ENCODE measurements at places on chromosomes 6 and 20.
A peak's percentile ranks its signal among the peaks of the same experiment; 100 is the strongest.

DNA sequence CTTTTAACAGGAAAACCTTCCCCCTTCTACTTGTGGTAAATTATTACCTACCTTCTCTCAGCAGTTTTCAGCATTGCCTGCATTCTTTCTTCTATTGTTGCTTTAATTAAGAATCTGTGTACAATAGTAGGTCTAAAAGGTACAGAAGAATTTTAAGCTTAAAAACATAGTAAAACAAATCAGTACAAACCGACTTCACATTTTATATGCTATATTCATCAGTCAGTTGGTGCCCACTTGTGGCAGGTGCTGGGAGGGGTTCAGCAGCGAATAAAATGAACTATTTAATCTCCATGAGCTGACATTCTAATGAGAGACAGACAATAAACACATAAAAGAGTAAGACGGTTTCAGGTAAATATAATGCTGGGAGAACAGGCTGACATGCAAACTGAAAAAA lies 73.4 kb upstream of the FBXO30 start:
- no peak for DNase-seq
- no peaks in the 10 kb centered on the region for H3K4me1 ChIP-seq
- H3K36me3 ChIP-seq, result no peaks in the 10 kb centered on the region
- H3K27me3 ChIP-seq, result no peaks in the 10 kb centered on the region
- H3K4me3 ChIP-seq, result no peak overlapping the region

DNA sequence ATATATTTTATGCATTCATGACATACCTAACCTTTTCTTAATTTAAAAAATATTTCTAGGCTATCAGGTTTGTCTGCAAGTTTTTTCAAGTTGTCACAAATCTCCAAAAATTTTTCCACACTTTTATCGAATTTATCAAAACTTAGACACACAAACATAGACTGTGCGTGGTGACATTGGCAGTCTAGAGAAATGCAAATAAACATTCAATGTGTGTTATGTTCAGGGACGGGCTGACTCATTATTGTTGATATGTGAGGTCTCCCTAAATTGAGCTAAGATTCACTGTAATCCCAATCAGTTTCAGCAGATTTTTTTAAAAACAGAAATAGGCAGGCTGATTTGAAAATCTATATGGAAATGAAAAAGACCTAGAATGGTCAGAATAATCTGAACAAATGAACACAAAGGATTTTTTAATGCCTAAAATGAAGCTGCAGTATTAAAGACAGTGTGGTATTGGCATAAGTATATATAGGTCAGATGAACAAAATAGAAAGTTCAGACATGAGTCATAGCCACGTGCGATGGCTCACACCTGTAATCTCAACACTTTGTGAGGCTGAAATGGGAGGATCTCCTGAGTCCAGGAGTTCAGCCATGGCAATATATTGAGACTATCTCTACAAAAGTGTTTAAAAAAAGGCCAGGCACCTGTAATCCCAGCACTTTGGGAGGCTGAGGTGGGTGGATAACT lies 19.2 kb downstream of the BLTP3A start:
- no peak overlapping the region for H3K27ac ChIP-seq
- H3K36me3 ChIP-seq, result no peaks in the 10 kb centered on the region
- H3K27me3 ChIP-seq, result no peaks in the 10 kb centered on the region
- no peak overlapping the region for H3K4me3 ChIP-seq
- no peak for DNase-seq

GRCh38 chr6:48894469-48894868 lies 568.6 kb downstream of the MMUT start:
- no peaks in the 10 kb centered on the region for H3K36me3 ChIP-seq
- H3K27ac ChIP-seq, result no peak overlapping the region
- no peaks in the 10 kb centered on the region for H3K4me1 ChIP-seq
- no peaks in the 10 kb centered on the region for H3K27me3 ChIP-seq
- no peak overlapping the region for H3K4me3 ChIP-seq

- H3K4me1 ChIP-seq, result no peaks in the 10 kb centered on the region
- H3K36me3 ChIP-seq, result no peaks in the 10 kb centered on the region
- H3K27ac ChIP-seq, result no peak overlapping the region
- no peak for DNase-seq
Observed at GRCh38 chr20:6766433-6766832, 1.1 kb upstream of the BMP2 start.

GRCh38 chr6:34182751-34183531 lies 37.1 kb upstream of the GRM4 start:
- H3K27ac ChIP-seq, result no peak overlapping the region
- no peak for DNase-seq
- H3K27me3 ChIP-seq, result no peaks in the 10 kb centered on the region
- H3K4me1 ChIP-seq, result no peaks in the 10 kb centered on the region
- no peaks in the 10 kb centered on the region for H3K36me3 ChIP-seq
- no peak overlapping the region for H3K4me3 ChIP-seq

- no peaks in the 10 kb centered on the region for H3K27me3 ChIP-seq
- no peak overlapping the region for H3K4me3 ChIP-seq
- no peaks in the 10 kb centered on the region for H3K36me3 ChIP-seq
- no peak for DNase-seq
- peak overlapping the region; percentile 10 for H3K27ac ChIP-seq
- peaks cover 3% of the 10 kb centered on the region for H3K4me1 ChIP-seq
Observed at GRCh38 chr6:166614171-166614583, 12.9 kb downstream of the RPS6KA2 start.

DNA sequence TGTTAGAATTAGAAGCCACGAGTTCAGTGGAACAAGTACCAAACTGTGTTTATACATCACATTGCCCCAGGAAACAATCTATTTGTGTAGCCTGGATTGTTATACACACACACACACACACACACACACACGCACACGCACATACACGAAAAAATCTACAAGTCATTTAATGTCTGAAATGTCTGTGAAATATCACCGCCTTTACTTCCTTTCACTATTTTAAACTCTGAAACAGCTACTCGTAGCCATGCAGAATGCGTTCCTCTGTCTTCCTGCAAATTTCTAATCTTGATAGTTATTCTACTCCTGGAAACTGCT lies 84.4 kb upstream of the SCAF8 start:
- no peaks in the 10 kb centered on the region for H3K27me3 ChIP-seq
- H3K36me3 ChIP-seq, result no peaks in the 10 kb centered on the region
- DNase-seq, result no peak
- H3K4me1 ChIP-seq, result no peaks in the 10 kb centered on the region
- H3K4me3 ChIP-seq, result no peak overlapping the region
- no peak overlapping the region for H3K27ac ChIP-seq

- H3K4me3 ChIP-seq, result no peak overlapping the region
- no peaks in the 10 kb centered on the region for H3K4me1 ChIP-seq
- H3K36me3 ChIP-seq, result no peaks in the 10 kb centered on the region
- DNase-seq, result peak; percentile 25
- H3K27ac ChIP-seq, result no peak overlapping the region
Observed at GRCh38 chr20:59816146-59816738, 117.2 kb downstream of the SYCP2 start.

- H3K36me3 ChIP-seq, result no peaks in the 10 kb centered on the region
- H3K4me1 ChIP-seq, result no peaks in the 10 kb centered on the region
- H3K27ac ChIP-seq, result no peak overlapping the region
- no peaks in the 10 kb centered on the region for H3K27me3 ChIP-seq
- DNase-seq, result no peak
Observed at GRCh38 chr6:24564081-24564480, 69.3 kb downstream of the ALDH5A1 start.

GRCh38 chr20:43536817-43537440 lies 21.9 kb upstream of the SGK2 start:
- no peak overlapping the region for H3K27ac ChIP-seq
- H3K36me3 ChIP-seq, result no peaks in the 10 kb centered on the region
- H3K27me3 ChIP-seq, result no peaks in the 10 kb centered on the region
- peak; percentile 12 for DNase-seq
- H3K4me3 ChIP-seq, result no peak overlapping the region
- no peaks in the 10 kb centered on the region for H3K4me1 ChIP-seq

DNA sequence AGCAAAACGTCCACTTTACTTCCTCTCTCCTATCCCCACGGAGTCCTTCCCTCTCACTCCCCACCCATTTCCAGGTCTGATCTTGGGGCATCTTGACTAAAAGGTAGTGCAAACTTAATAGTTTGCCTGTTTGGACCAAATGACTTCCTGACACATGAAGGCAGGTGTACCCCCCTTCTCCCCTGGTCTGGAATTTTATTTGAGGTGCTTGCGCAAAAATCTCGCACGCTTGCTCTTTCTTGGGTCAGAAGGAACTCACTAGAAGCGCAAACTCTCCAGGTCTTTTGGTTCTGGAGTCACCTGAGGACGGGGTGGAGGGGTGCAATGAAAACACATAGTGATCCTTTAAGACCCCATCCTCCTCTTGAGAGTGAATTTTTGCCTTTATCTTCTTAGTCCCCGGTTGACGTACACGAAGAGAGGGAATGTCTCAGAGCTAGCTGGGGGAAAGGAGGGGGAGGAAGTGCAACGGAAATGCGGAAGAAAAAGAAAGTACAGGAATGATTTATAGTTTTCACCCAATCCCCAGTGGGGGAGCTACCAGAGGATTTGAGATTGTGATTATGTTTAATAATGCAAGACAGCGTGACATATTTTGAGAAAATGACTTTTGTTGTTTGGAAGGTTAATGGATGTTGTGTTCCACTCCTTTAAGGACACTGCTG lies 4.9 kb downstream of the ADGRB3 start:
- no peak for DNase-seq
- H3K27ac ChIP-seq, result no peak overlapping the region
- H3K27me3 ChIP-seq, result peaks cover 28% of the 10 kb centered on the region
- no peaks in the 10 kb centered on the region for H3K4me1 ChIP-seq
- no peaks in the 10 kb centered on the region for H3K36me3 ChIP-seq

DNA sequence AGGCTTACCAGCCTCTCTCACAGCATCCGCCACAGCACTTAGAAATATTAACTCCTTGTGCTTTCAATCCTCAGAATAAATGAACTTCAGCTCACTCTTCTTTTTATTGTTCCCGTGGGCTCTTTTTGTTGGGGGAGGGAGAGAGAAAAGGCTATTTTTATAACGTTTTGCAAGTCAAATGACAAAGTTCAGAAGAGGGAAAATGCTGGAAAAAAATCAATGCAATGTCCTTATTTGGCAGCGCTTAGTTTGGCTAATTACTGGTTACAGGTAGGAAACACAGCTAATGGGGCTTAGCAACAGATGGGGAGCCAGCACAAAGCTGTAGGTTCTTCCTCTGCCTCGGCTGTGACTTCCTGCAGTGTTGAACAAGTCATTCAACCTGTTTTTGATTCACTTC lies 1067.0 kb upstream of the MAP3K7 start:
- H3K27me3 ChIP-seq, result no peaks in the 10 kb centered on the region
- H3K27ac ChIP-seq, result no peak overlapping the region
- H3K36me3 ChIP-seq, result no peaks in the 10 kb centered on the region
- H3K4me3 ChIP-seq, result no peak overlapping the region
- H3K4me1 ChIP-seq, result no peaks in the 10 kb centered on the region
- DNase-seq, result no peak

DNA sequence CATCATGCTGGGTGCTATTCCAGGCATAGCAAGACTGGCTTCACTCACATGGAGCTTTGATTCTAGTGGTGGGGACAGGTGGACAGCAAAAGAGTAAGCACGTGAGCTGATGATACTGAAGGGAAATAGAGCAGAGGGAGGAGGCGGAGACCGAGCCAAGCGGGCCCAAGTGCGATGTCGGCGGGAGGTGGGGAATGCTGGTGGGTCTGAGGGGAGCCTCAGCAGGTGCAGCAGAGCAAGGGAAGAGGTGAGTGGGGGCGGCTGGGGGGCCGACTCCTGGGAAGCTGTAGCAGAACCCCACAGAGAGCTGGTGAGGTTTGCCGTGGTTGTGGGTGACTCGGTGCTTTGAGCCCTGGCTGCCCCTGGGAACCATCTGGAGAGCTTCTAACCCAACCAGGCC lies 10.2 kb downstream of the RTEL1 start:
- no peaks in the 10 kb centered on the region for H3K27me3 ChIP-seq
- H3K4me1 ChIP-seq, result no peaks in the 10 kb centered on the region
- no peak for DNase-seq
- no peaks in the 10 kb centered on the region for H3K36me3 ChIP-seq

GRCh38 chr20:49866051-49866450 lies 49.3 kb downstream of the SPATA2 start:
- no peaks in the 10 kb centered on the region for H3K27me3 ChIP-seq
- no peak overlapping the region for H3K27ac ChIP-seq
- no peak overlapping the region for H3K4me3 ChIP-seq
- no peak for DNase-seq
- no peaks in the 10 kb centered on the region for H3K4me1 ChIP-seq

DNA sequence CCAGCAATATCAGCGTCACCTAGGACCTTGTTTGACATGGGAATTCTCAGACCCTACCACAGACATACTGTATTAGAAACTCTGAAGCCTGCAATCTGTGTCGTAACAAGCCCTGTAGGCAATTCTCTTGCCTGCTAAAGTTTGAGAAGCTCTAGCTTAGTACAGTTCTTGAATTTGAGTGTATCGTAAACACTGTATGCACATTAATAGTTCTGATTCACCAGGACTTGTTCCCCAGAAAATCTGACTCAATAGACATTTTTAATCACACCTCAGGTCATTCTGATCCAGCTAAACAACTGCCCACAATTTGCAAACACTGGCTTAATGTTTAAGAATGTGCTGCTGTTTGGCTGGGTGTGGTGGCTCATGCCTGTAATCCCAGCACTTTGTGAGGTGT lies 414.3 kb downstream of the TFAP2A start:
- H3K36me3 ChIP-seq, result no peaks in the 10 kb centered on the region
- no peaks in the 10 kb centered on the region for H3K4me1 ChIP-seq
- no peak overlapping the region for H3K27ac ChIP-seq

Data from breast epithelium (tissue), 4 donors.